ENCODE measurements at places on chromosomes 3 and 15.

DNA sequence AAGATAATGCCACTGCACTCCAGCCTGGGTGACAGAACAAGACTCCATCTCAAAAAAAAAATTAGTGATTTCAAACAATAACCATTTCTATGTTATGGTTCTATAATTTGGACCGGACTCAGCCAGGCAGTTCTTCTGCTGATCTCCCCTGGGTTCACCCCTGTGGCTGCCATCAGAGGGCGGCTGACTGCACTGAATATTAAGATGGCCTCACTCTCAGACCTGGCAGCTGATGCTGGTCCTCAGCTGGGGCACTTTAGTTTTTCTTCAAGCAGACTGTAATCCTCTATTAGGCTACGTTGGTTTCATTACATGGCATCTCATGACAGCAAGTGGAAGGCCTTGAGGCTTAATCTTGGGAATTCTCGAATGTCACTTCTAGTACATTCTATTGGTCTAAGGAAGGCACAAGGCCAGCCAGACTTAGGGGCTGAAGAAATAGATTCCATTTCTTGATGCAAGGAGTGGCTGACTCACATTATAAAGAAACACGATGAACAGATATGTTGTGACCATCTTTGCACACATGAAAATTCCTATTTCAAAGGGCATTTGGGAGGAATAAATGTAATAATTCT, 12.8 kb downstream of the GALNT15 start:
- no peak for DNase-seq

GRCh38 chr15:85394554-85395333, 14.3 kb downstream of the AKAP13 start:
- no peak for DNase-seq

- no peak for DNase-seq
Observed at GRCh38 chr15:100266166-100266565, 75.6 kb downstream of the ADAMTS17 start.

DNA sequence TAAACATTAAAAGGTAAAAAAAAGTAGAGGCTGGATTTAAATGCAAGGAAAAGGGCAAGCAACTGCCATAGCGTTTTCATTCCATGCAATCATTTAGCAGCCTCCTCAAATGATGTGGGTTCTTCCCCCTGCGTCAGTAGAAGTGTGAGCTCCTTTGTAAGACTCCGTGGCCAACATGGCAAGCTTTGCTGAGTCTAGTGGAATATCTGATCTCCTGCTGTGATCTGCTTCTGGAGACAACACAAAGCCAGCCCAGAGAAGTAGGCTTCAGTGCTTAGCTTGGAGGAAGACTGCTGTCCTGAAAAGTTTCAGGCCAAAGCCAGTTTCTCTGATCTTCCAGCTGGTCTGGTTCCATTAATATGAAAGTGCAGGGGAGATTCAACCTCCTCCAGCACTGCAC, 70.4 kb downstream of the ARPP21 start:
- no peak for DNase-seq

DNA sequence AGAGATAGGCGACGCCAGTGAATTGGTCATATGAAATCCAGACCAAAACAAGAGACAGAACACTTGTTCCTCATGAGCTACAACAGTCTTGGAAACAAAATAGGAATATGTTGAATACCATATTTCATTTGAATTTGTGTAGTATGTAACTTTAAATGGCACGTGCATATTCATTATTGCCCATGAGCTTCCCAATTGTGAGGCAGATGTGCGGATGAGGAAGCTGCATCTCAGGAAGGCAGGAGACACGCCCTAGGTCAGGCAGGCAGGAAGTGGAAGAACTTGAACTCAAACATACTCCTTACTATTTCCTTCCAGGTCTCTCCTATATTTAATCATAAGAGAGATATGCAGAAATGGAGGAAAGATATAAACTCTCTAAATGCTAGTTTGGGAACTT, 106.8 kb upstream of the SLC2A2 start:
- DNase-seq = no peak

All from CD4-positive, alpha-beta T cell treated with Interleukin-6 at 100 ng/mL for 8 hours (primary cell).